Germinal center (tissue), 1 donor: ENCODE measurements at places on chromosomes 16 and 17.

GRCh38 chr17:49624896-49625295 lies 49.2 kb downstream of the NXPH3 start:
- DNase-seq: no peak

- DNase-seq: no peak
Observed at GRCh38 chr16:57471852-57472664, 9.6 kb downstream of the POLR2C start.

GRCh38 chr17:46818929-46819859 lies 702 bp upstream of the WNT3 start:
- peak; percentile 47 for DNase-seq

DNA sequence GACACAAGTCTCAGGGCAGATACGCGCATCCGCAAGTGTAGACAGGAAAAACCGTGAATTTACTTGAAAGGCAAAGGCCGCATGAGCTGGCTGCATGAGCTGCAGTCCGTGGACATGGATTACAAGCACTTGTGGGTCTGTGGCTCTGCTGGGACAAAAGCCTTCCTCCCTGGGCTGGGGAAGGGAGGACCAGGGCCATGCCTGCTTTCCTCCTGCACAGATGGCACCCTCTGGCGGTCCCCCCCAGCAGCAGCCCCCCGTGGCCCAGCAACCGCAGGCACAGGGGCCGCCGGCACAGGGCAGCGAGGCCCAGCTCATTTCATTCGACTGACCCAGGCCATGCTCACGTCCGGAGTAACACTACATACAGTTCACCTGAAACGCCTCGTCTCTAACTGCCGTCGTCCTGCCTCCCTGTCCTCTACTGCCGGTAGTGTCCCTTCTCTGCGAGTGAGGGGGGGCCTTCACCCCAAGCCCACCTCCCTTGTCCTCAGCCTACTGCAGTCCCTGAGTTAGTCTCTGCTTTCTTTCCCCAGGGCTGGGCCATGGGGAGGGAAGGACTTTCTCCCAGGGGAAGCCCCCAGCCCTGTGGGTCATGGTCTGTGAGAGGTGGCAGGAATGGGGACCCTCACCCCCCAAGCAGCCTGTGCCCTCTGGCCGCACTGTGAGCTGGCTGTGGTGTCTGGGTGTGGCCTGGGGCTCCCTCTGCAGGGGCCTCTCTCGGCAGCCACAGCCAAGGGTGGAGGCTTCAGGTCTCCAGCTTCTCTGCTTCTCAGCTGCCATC lies 1.7 kb upstream of the MRPL12 start:
- no peak for DNase-seq

DNA sequence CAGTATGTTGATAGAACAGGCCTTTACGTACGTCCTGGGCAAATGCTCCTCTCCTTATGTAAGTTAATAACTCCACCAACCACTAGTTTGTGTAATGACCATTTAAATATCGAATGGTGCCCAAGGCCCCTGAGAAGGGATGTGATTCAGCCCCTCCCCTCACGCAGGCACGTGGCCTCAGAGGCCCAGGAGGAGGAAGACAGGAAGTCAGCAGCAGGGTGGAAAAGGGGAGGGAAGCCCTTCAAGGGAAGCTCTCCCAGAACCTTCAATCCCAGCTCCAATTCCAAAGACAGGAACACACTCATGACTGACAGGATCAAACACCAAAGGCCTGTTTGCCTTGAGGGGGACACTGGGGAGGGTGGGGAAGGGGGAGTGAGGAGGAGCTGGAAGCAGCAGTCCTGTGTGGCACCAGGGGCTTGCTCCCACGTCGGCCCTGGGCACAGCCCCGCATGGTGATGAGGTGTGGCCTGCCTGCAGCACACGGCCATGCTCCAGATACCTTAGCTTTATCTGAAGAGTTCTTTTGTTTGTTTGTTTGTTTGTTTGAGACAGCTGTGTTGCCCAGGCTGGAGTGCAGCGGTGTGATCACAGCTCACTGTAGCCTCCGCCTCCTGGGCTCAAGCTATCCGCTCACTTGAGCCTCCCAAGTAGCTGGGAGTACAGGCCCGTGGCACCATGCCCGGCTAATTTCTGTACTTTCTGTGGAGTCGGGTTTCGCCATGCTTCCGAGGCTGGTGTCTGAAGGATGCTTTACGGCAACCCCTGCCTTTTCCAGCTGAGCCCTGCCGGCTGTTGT lies 105.0 kb downstream of the ZNF778 start:
- DNase-seq: no peak

GRCh38 chr16:14070555-14070876 lies 603 bp upstream of the MRTFB start:
- DNase-seq: no peak

DNA sequence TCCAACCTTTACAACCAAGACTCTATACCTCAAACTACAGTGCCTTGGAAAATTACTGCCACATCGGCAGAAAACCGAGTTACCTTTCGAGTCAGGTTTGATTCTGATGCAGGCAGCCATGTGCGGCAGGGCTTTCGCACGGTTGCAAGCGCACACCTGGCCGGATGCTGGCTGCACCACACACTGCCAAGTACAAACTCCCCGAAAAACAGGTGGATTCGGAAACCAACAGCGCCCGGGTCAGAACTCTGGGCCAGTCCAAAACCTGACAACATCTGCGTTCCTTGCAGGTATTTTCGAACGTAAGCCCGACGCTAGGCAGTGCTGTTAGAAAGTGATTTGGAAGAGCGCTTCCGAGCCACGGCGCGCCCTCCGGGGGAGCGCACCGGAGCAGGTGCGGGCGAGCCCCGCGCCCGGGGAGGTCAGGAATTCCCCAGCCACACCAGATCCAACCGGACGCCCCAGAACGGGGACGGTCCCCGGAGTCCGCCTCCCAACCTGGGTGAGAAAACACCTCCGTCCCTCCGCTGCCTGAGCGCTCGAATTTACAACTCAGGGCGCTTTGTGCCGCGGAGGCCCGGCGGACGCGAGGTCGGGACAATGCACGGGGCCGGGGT lies 1.2 kb downstream of the USP7 start:
- peak; percentile 82 for DNase-seq

GRCh38 chr17:2723505-2723996 lies 12.0 kb upstream of the CLUH start:
- no peak for DNase-seq

- no peak for DNase-seq
Observed at GRCh38 chr17:77127735-77128361, 12.9 kb upstream of the SEC14L1 start.

DNA sequence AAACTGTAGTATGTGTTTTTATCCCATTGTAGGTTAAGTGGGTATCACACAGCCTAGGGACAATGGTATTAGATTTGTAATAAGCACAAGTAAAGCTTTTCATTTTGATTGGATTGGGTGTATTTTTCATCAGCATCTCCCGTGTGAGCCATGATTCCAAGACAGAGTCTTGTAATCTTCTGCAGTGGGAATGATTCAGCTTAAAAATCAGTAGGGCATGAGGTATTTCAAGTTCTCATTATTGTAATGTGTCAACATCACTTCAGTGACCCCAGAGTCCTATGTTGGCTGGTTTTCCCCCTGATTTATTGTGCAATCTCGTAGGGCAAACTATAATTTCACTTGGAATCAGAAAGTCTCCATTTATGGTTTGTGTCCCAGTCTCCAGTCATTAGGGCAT lies 833.2 kb upstream of the RBFOX1 start:
- no peak for DNase-seq

GRCh38 chr16:2256531-2257140 lies 5.2 kb upstream of the ECI1 start:
- no peak for DNase-seq

DNA sequence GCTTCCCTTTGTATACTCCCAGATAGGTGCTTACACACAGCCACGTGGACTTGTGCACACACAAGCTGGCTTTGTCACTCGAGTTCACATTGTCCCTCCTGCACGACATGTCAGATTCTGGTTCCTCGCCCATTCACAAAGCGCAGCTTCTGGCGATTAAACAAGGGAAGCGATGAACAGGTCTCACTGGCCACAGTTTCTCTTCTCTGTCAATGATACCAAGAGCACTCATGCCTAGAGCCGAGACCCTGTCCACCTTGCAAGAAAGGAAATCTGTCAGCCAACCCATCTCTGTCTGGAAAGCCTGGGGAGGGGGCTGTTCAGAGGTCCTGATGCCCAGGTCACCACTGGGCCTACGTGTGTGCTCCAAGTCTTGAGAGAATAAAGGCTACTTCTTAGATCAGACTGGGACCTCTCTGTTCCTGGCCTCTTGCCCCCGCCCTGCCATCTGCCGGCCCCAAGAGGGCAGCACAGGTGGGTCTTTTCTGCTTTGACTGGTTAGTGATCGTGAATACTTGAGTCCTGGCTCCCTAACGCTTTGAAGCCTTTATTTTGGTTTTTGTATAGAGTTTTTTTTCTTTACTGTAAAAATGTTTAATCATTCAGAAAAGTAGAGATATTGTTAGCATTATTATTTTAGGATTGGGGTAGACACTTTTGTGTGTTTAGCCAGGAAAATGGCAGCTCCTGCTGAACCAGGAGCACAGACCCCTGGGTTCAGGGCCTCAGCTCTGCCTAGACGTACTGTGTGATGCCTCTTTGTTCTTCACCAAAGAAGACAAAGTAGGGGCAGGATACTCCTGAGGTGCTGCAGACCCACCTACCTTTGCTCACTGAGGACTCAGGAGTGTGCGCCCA lies 104.7 kb downstream of the MRM1 start:
- DNase-seq: peak; percentile 63

GRCh38 chr16:72042157-72042660 lies 12.1 kb upstream of the HP start:
- DNase-seq: no peak

DNA sequence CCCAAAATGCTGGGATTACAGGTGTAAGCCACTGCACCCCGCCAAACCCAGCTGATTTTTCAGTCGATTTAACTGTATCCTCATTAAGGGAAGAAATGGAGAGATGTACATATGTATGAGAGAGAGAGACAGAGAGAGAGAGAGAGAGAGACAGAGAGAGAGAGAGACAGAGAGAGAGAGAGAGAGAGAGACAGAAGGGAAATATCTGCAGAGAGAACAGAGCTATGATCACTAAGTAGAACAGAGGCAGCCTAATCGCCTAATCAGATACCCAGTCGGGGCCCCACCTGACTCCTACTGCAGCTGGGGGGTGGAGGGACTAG lies 70.0 kb downstream of the RBBP6 start:
- DNase-seq: no peak

- no peak for DNase-seq
Observed at GRCh38 chr17:46943501-46944393, 20.8 kb downstream of the GOSR2 start.

GRCh38 chr17:10125531-10126275 lies 72.7 kb downstream of the GAS7 start:
- DNase-seq: no peak

- DNase-seq: no peak
Observed at GRCh38 chr17:19975601-19976000, 2.0 kb downstream of the AKAP10 start.

GRCh38 chr17:51703361-51704341 lies 443.3 kb downstream of the UTP18 start:
- no peak for DNase-seq

DNA sequence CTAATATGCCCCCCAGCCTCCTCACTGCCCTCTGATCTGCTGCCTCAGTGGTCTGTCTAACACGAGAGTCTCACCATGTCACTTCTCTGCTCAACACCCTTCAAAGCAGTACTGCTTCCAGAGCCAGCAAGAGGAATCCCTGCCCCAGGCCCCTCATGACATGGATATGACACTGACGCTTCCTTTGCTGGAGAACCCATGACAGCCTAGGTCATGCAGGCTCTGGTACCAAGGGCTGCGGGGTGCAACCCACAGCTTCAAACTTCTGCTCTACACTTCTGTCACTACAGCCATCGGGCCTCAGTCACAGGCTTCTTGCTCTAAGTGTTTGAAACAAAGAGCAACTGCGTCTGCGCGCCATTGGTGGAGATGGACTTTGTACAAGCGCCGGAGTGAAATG lies 32.6 kb upstream of the DLX4 start:
- no peak for DNase-seq

DNA sequence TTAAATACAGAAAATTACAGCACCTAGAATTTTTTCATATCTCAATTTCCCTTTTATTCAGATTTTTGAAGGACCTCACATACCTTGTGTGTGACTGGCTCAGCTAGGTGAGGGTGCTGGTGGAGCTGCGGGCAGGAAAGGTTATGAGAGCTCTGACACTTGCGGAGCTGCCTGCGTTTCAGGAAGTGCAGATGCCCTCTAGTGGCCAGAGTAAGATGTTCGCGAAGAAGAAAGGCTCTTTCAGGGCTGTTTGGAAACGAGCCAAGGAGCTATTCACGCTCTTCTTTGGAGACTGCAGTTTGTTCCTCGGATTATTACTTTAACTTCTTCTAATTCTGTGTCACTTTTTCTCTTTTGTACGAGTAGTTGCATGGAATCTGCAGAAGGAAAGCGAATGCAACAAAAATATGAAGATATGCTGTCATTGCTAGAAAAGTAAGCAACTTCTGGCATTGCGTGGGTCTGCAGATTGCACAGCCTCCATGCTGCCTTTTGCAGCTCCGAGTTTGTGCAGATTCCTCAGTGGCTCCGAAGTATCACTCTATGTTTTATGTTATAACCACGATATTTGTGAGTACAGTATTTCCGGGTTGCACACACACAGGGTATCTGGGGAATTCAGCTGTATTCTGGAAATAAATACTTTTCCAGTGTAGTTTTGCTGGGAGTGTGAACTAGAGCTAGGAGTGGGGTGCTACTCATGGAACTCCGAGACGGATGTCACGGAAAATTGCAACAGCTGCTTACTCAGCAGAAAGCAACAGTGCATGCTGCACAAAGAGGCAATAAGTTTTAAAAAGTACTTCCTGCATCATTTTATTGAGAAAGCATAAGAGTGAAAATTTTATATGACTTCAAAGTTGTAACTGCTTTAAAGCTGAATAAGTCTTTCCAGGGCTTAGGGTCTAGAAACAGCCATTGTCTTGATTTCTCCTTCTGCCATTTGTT lies 46.3 kb downstream of the DNAH9 start:
- peak; percentile 18 for DNase-seq

- no peak for DNase-seq
Observed at GRCh38 chr16:86609115-86609514, 30.8 kb downstream of the FOXL1 start.

DNA sequence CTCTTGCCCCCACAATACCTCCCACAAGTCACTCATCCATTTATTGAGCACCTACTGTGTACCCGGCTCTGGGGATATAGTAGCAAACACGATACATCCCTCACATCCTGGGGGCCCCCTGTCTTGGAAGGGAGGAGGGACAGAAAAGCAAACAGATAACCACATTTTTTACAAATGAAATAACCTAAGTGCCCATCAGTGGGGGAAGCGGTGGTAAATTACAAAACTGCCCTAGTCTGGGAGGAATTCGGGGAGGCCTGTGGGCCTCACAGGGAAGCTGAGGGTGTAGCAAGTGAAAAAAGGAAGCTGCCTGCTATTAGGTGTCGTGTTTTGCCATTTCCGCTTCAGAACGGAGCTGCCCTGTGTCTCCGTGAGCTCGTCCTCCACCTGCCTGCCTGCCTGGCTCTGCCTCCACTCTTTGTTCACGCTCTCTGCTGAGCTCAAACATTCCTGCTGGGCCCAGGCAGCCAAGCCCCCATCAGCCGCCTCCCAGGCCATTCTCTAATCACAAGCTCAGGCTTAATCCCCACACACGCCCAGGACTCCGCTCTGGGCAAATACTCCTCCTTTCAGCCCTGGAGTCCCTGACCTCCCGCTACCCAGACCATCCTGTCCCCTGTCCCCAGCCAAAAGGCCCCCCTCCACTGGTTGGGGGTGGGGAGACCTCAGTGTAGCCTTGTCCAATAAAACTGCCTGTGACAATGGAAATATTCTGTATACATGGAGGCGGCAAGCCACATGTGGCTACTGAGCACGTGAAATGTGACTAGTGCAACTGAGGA lies 10.2 kb upstream of the SEC14L5 start:
- DNase-seq: no peak
